DMS153 (cell line): ENCODE measurements at places on chromosomes 7 and 10.

DNA sequence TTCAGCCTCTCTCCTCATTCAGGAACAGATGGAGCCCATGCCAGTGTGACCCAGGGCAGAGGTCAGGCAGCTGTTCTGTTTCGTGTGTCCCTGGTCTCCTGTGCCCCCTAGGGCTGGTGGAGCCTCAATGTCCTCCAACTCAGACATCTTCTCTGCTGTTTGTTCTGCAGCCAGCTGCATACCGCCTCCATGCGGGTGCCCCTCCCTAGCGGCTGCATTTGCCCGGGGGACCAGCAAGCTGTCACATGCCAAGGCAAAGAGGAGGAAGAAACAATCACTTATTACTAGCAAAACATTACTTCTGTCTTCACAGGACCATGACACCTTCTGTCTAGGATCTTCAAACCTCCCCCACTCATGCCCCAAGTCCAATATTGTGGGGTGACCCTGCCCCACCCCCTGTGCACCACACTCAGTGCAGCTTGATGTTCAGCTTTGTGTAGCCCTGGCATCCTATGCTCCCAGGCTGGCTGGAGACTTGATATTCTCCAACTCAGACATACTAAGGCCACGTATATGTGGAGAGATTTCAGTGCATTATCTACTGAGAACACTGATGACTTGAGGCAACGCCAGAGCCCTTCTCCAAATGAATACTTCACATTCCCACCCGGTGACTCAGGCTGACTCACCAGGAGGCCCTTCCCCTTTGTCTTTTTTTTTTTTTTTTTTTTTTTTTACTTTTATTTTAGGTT lies 188.9 kb downstream of the SKIDA1 start:
- DNase-seq = no peak

DNA sequence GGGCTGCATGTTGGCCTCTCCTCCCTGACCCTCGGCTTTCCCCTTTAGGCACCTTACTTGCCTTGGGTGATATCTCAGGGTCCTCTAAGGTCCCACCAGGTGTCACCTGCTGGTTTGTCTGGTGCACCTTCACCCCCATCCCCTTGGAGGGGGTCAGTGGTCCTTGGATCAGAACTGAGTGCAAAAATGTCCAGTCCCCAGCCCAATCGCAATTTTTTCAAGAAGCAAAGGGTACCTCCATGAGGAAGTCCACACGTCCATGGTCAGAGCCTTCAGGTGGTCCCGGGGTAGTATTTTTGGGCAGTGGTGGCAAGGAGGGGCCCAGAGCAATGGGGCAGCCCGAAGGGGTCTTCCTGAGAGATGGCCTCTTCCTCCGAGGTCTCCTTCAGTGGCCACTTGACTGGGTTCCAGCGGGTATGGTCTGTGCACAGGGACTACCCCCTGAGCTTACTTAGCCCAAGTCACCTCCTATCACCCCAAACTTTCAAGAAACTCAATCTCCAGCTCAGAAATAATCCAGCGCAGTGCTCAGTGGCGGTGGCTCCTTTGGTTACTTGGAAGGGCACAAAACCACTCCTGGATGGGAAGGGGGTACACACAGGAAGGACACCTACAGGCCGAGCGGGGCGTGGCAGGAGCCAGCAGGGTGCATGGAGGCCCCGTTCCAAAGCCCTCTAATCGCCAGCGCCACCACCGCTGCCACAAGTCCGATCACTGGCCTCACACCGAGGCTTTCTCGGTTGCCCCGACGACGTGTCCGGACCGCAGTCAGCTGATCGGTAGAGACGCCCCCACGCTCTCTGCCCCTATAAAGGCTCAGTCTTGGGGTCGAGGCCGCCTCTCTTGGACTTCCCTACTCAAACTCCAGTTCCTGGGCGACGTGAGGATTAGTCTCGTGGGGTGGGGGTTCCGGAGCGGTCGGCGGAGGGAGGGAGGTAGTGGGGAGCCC lies 4.5 kb downstream of the SAP25 start:
- DNase-seq = peak; percentile 69

- no peak for DNase-seq
Measured at GRCh38 chr7:80773787-80774508, 135.5 kb downstream of the CD36 start.

- no peak for DNase-seq
Measured at GRCh38 chr10:4851846-4852245, 25.8 kb downstream of the AKR1E2 start.

- DNase-seq = no peak
Measured at GRCh38 chr7:8226501-8226900, 35.5 kb downstream of the ICA1 start.

DNA sequence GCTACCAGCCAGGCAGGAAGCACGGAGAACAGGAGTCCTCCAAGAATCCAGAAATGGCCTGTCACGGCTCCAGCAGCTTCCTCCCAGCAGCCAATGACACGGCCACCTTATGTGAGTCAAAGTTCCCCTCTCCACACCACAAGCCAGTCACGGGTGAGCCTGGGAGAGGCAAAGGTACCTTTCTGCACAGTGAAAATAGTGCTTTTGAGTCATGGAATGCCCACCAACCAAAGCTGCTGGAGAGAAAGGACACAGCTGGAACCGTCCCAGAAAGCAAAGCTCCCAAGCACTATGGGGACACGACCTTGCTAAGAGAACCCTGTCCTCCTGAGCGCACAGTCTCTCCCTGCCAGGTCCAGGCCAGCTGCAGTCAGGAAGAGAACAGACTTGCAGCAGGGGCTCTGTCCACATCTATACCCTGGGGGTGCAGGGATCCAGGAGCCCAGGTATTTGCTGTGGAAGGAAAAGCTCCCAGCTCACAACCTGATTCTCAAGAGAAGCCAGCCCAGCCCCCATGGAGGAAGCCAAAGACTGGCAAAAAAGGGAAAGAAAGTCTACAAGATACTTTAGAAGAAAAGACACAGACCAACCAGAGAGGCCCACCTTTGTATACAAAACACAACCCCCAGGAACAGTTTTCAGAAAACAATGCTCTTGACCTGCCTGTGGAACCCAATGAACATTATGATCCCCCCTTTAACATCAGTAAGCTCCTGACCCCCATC lies 24.4 kb downstream of the C10orf71 start:
- no peak for DNase-seq

GRCh38 chr10:9209105-9209798 lies 1154.8 kb downstream of the GATA3 start:
- no peak for DNase-seq

GRCh38 chr10:122543676-122544445 lies 16.7 kb upstream of the DMBT1 start:
- no peak for DNase-seq

GRCh38 chr7:106979551-106980357 lies 64.8 kb upstream of the PRKAR2B start:
- DNase-seq = no peak

DNA sequence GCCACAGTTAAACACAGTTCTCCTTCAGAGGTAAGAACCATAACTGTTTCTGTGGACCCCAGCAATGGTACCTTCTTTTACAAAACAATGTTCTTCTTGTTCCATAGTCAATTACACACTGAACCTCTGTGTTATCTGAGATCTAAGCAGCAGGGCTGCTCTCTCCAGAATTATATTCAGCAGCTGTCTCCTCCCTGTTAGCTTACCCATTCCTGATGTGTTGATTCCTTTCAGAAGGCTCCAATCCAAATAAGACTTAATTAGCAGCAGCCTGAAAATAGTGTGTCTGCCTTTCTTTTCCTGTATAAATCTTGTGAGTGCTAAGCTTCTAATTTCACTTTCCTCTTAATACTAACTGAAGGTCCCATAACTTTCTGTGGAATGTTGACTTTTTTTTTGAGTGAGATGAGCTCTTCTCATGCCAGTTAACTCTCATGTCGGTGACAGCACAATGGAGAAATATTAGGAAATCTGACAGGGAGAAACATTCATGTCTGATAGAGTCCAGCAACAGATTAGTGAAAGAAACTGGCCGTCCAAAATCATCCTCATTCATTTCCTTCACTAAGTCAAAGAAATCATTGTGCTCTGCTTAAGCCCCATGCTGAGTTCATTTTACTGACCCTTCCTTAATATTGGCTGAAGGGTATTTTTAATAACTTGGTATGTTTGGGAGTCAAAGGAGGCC lies 226.5 kb downstream of the PRKG1 start:
- DNase-seq = no peak

GRCh38 chr10:32338262-32338661 lies 8.7 kb downstream of the EPC1 start:
- no peak for DNase-seq

DNA sequence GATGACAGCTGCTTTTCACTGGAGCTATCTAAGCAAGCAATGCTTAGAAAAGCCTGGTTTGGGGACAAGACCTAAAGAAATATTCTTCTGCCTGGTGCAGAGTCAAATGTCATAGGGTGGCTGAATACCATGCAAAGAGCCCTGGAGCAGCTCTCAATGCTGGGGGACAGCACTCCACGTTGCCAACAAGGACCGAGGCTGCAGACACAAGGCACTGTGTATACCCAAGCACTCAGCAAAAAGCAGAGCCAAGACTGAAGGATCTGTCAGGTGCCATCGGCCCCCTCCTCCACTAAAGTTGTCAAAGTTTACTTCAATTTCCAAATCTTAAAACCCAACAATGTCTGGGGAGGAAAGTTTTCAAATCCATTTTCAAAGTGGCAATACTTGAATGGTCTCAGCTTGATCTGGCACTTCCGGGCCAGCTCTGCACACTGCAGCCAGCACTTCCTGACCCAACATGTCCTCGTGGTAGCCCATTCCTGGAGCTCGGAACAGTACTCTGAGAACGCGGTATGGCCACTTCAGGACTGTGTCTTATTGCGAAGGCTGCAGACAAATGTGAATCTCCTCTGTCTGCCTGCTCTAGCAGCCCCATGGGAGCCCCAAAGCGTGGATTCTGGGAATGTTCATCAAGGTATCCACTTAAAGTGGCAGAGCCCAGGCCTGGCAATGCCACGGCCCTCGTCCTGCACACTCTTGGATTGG lies 191.8 kb downstream of the TNS3 start:
- no peak for DNase-seq

DNA sequence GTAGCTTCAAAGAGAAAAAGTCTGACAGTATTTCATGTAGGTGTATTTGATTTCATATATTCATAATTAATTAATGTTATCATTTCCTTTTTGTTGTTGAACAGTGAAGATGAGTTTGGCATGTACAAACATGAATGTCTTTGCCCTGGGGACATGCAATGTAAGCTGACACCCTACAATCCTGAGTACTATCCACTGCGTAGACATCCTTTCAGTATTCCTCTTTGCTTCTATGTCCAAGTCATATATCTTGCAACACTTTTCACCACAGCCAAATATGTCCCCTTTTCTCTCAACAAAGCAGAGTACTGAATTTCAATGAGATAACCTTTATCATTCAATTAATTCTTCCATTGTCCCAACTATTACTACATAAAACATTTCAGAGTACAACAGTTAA lies 93.6 kb downstream of the GPR37 start:
- DNase-seq = no peak

DNA sequence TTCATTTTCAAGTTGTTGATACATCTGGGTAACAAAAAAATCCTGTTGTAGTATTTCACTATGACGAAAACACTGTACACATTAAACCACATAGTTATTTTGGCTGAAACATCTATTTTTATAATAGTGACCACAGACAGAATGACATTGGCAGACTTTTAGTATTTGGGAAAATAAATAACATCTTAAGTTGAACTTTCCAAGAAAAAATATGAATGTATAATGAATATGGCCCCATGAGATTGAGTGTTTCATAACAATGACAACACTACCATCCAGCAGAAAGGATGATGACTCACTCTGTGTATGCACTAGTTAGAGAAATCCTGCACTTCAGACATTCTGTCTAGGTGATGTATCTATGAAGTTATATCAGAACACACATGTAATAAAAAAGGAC lies 118.1 kb downstream of the SEMA3D start:
- no peak for DNase-seq

DNA sequence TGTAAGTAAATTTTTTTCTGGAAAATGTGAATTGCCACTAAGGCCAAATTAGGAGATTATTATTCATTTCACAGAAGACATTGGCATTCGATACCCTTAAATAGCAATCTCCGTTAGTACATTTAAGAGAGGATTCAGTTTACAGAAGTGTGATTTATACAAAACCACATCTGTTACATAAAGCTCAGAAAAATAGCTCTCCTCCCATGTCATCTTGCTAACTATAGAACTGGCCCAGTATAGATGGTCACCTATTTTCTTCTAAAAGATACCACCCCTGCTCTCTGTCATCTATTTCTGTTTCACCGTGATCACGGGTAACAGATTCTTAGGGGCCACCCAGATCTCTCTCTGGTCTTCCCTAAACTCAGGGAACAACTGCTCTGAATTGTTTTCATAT lies 119.1 kb downstream of the HIP1 start:
- no peak for DNase-seq

DNA sequence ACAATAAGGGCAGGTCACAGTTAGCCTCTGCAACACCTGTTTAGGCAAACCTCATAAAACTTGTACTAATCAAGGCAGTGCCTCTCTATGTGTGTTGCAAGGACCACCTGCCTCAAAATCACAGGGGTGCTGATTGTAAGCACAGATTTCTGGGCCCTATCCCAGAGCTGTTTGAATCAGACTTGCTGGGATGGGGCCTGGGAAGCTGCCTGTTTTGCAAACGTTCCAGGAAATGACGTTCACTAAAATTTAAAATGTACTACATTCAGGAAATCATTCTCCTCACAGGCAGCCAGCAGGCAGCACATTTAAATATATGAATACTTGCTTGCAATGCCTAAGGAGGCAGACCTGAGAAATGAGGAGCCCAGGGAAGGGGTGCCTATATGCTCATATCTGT lies 4.3 kb upstream of the GRM8 start:
- DNase-seq = no peak

DNA sequence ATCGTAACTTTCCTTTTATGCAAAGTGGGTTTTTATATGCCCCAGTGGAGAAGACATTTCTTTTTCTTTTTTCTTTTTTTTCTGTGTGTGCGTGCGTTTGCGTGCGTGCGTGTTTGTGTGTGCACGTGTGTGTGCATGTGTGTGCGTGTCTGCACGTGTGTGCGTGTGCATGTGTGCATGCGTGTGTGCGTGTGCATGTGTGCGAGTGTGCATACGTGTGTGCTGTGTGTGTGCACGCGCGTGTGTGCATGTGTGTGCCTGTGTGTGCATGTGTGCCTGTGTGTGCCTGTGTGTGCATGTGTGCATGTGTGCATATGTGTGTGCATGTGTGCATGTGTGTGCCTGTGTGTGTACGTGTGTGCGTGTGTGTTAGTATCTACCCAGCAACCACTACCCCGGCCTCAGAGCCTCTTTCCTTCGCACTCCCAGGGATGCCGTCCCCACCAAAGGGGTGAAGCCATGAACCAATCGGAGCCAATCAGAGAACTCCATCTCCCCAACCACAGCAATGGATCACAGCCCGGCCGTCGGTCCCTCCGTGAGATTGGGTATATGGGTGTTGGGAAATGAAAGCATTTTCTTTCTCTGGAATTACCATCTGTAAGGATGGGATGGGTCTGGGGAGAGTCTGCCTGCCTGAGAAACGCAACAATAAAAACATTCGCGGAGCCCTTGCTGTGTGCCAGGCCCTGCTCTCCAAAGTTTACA lies 92.3 kb downstream of the ELFN1 start:
- DNase-seq = no peak

- DNase-seq = no peak
Measured at GRCh38 chr10:51082857-51083256, 8.6 kb downstream of the PRKG1 start.

DNA sequence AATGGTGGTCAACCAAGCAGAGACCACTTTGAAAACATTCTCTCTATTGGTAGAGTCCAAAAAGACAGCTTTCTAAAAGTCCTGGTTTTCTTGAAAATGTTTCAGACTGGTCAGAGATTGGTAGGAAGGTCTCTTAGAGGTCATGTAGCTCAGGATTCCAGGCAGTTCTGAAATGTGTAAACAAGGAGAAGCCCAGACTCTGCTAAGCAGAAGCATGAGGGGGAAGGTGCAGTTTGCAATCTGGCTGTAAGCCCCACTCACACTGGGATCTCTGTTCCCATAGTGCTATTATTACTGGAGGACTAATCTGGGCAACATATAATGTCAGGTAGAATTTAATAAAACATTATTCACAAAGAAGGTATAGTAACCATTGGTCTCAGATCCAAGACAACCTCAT lies 101.1 kb downstream of the MAGI2 start:
- no peak for DNase-seq
